Occipital lobe (tissue), 3 donors: ENCODE measurements at places on chromosomes 12 and 14.

- DNase-seq, result no peak
Measured at GRCh38 chr12:93847517-93848474, 170.6 kb downstream of the CRADD start.

DNA sequence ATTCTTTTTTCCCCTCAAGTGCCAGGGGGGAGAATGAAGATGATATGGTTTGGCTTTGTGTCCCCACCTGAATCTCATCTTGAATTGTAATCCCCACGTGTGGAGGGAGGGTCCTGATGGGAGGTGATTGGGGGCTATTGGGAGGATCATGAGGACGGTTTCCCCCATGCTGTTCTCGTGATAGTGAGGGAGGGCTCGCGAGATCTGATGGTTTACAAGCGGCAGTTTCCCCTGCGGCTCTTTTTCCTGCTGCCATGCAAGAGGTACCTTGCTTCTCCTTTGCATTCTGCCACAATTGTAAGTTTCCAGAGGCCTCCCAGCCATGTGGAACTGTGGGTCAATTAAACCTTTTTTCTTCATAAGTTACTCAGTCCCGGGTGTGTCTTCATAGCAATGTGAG is 173.7 kb downstream of the CAND1 start:
- no peak for DNase-seq

- no peak for DNase-seq
Measured at GRCh38 chr12:32508626-32509025, 109.3 kb downstream of the FGD4 start.

GRCh38 chr14:77024171-77024691 is 4.3 kb downstream of the IRF2BPL start:
- DNase-seq, result no peak

DNA sequence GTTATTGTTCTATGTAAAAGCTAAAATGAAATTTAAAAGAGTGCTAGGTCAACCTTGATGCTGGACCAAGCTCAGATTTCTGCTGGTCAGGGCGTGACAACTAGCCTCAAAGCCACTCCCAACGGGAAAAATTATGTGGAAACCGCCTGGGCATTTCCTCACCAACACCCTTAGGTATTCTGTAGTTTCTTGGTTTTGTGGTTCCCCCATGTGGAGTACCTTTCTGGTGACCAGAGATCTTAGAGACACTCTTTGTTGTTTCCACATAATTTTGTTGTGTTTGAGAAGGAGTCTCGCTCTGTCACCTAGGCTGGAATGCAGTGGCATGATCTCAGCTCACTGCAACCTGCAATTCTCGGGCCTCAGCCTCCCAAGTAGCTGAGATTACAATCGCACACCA is 119.9 kb downstream of the DENND5B start:
- no peak for DNase-seq

- no peak for DNase-seq
Measured at GRCh38 chr14:103110681-103111231, 12.5 kb upstream of the TNFAIP2 start.
